ENCODE measurements at places on chromosomes 16 and 17.

DNA sequence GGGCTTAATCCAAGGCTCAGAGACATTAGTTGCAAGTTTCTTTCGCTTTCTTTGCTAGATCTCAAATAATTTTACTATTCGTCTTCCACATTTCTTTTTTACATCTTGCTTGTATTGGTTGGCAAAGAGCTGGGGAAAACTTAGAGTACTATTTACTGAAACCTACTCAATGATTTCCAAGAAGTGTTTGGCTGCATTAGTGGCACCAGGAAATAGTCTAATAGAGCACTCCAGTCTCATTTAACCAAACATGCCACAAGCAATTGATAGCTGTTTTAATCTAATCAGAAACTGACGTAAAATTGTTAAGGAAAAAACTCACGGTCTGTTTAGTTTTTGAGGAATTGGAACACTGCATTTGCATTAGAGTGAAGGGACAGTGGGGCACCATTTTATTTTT is 29.0 kb downstream of the NUP93 start:
- DNase-seq = no peak

DNA sequence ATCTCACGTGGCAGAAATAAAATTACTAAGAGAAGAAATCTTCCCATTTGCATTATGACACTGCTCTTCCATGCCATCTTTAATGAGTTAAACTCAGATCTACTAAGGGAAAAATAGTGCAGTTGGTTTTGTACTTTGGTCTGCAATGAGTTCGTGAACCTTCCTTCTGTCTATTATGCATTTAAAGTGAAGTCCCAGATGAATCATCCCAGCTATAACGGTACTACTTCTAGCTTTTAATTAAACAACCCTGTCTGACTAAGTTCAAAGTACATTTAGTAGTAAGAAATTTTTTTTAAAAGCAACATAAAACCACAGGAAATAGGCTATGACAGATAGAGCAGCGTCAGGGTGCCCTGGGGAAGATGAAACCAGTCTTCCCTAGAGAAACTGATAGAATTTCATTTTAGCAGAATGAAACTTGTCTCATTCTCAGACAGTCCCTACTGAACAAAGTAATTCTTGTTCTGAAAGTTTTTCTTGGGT is 1.8 kb downstream of the TMIGD1 start:
- peak; percentile 84 for DNase-seq

DNA sequence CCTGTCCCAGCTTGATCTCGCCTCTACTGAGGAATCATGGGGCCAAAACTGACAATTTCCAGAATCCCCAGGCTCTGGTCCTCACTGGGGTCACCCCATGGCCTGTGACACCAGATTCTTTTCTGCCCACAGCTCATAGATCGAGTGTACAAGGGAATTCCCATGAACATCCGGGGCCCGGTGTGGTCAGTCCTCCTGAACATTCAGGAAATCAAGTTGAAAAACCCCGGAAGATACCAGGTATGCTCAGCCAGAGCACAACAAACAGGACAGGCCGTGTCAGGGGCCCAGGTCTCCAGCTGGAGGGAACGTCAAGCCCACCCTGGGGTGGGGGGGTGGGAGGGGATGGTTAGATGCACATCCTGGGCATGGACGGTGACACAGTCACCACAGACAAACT is 17.5 kb downstream of the USP6 start:
- DNase-seq = no peak

GRCh38 chr16:83652943-83653342 is 154.8 kb upstream of the HSBP1 start:
- no peak for DNase-seq

DNA sequence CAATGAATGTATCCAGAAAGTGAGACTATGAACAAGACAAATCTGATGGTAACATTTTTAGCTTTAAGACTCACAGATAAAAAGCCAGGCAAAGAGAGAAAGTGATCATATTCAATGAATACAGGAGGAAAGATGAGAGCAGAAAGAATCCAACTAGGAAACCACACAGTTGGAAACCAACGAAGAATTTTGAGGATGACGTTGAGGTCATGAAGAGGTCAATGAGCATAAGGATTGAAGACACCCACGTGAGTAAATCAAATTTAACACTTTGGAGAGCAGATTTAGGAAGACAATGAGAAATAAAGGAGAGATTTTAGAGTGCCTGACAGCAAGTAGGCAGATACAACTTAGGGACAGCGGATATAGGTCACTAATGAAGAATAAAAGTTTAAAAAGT is 948.1 kb downstream of the KCNJ2 start:
- DNase-seq = no peak

DNA sequence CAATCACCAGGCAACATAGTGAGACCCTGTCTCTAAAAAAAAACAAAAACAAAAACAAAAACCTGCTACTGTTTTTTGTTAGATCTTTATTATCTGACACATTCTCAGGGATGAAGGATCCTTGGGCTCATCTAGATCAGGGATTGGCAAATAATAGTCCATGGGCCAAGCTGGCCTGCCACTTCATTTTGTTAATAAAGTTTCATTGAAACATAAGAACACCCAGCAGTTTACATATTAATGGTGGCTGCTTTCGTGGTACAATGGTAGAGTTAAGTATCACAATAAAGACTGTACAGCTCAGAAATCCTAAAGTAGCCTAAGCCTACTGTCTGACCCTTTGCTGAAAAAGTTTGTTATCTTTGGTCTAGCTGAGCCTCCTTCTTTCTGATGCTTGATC is 32.9 kb upstream of the CLEC18A start:
- no peak for DNase-seq

GRCh38 chr17:3032258-3033247 is 30.9 kb downstream of the OR1D5 start:
- no peak for DNase-seq

All from mesenchymal stem cell (in vitro differentiated cells and primary cell).